ENCODE measurements at places on chromosomes 13 and 19.

GRCh38 chr13:25702386-25702785 lies 330.6 kb downstream of the ATP8A2 start:
- no peak for DNase-seq

- no peak for DNase-seq
These were observed 102.0 kb downstream of the LRCH1 start for GRCh38 chr13:46654951-46655350.

DNA sequence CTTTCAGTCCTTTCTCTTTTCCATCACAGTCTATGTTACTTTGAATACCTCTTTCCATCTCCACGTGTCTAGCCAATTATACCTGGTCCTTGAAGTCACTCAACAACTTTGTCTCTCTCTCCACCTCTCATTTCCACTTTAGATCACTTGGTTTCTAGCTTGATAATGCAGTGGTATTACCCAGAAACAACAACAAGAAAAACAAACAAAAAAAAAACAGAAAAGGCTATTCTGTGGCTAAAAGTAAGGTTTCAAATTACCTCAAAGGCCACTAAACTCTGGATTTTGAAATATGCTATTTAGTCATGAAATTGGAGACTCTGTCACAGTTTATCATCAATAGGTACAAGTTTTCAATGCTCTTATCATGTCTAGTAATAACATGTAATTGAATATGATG lies 184.8 kb downstream of the PCDH9 start:
- no peak for DNase-seq

GRCh38 chr13:22189176-22190048 lies 518.5 kb downstream of the FGF9 start:
- no peak for DNase-seq

DNA sequence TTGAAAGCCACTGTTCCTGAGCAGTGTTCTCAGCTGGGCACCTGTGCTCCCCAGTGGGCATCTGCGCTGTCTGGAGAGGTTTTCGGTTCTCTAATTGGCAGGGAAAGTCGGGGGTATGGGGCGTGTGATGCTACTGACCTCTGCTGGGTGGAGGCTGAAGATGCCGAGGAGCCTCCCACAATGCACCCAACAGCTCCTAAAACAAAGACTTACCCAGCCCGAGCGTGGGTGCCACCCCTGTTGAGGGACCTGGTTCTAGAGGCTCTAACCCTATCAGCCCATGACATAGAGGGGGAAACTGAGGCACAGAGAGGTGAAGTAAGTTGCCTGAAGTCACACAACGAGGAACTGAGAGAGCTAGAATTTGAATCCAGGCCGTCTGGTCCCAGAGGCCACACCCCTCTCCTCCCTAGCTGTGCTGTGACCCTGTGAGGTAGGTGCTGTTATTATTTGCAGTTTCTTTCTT lies 2.3 kb downstream of the SPACA4 start:
- no peak for DNase-seq

GRCh38 chr13:91557328-91558090 lies 159.1 kb downstream of the GPC5 start:
- no peak for DNase-seq

GRCh38 chr19:7975037-7975436 lies 30.4 kb downstream of the ELAVL1 start:
- DNase-seq, result no peak

Data from amniotic stem cell (primary cell).